ENCODE measurements at places on chromosomes 1 and 21. TPM values are rescaled to one million over a fixed set of nuclear protein-coding genes. Genes with fewer than 3 reads are reported as not detected.

The PADI2 gene
- 0.27 TPM for total RNA-seq

DNA sequence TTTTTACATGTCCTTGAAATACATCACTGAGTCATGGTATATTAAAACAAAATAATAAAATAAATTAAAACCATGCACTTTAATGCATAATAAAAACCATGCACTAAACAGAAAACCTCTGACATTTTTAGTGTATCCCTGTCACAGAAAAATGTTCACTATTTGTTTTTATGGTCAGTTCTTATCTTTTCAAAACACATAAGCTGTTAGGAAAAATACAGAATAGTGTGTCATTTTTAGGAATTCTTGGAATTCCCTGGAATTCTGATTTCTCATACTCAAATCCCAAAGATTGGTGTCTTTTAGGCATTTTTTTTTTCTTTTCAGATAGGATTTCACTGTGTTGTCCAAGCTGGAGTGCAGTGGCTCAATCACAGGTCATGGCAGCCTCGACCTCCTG, 25.1 kb upstream of the TINAGL1 start:
- DNase-seq = no peak

The HES5 gene
- total RNA-seq = 0.27 TPM

GRCh38 chr1:68093737-68094136, 43.3 kb upstream of the DIRAS3 start:
- DNase-seq = no peak

- no peak for DNase-seq
Measured at GRCh38 chr1:231049121-231049979, 9.3 kb upstream of the FAM89A start.

GRCh38 chr1:178781533-178782330, 56.7 kb downstream of the RALGPS2 start:
- DNase-seq = no peak

DNA sequence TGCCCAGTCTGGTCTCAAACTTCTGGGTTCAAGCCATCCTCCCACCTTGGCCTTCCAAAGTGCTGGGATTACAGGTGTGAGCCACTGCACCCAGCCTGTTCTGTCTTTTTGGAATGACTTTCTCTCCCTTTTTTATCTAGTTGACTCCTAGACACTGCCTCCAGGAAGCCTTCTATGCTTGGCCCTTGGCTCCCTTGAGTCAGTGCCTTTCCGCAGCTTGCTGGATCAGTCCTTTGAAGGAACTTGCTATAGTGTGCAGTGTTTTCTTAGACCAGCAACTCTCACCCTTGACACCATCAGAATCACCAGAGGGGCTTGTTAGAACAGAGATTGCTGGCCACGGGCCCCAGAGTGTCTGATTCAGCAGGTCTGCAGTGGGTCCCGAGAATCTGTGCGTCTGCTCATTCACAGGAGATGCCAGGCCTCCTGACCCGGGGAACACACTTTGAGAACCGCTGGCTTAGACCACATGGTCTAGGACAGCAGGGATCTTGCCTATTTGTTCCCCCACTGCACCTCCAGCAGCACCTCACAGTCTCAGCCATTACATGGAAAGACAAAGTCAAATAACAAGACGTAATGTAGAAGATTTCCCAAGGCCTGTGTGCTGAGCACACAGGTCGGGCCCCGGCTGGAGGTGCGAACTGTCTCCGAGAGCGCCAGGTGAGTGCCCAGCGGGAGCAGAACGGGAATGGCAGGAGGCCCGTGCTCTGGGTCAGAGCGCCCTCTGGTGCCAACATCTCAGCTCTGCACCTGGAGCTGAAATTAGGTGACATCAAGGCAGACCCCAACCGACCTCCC, 27.4 kb upstream of the CTPS1 start:
- DNase-seq = no peak

DNA sequence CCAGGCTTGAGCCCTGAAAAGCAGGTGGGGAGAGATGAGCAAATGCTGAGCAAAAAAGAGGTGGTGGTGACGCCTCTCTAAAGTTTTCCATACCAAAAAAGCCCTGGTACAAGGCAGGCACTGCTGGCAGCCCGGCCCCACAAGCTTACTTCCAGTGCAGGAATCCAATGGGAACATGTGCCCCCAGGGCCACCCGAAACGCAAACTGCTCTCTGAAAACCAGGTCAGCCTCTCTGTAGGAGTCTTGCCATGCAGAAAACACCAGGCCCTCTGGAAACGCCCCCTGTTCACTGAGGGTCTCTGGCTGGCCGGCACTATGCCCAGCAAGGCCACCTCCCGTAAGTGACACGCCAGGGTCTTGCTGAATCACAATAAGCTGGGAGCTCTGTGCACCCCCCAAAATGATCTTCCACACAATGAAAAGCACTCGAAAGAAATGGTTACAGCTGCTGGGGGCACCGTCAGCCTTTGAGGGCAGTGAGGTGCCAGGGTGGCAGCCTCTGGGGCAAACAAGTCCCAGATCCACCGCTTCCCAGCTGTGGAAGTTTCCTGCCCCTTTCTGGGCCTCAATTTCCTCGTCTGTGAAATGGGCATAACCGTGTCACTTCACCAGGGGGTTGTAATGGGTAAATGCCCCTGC, 170.5 kb downstream of the TOMM20 start:
- no peak for DNase-seq

- DNase-seq = no peak
Measured at GRCh38 chr1:57874418-57874877, 450.6 kb upstream of the DAB1 start.

The IFI16 gene
- total RNA-seq = 182 TPM

The IL23R gene
- total RNA-seq = not detected

The ZBTB21 gene
- 23.8 TPM for total RNA-seq

DNA sequence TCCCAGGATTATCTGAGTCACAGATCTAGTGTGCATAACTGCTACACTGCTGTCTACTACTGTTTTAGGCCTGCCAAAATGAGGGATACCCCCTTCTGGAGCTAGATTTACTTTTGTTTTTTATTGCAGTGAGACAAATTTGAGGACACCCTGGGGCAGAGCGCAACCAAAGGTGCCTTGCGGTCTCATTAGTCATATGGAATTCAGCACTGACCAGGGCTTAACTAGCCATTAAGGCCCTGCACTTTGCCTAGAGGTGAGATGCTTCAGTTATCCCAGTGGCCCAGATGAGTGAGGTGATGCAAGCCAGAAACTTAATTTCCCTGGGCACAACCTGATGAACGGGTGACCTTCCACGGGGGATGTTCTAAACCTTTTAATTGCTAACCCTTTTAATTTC, 998 bp upstream of the SPAG17 start:
- DNase-seq = no peak

The IRF6 gene
- total RNA-seq = 4.1 TPM

GRCh38 chr1:1240348-1240732, 6.2 kb downstream of the C1QTNF12 start:
- no peak for DNase-seq

- no peak for DNase-seq
Measured at GRCh38 chr21:42229676-42230075, 10.7 kb downstream of the ABCG1 start.

The BCAR3 gene
- total RNA-seq = 36.3 TPM

GRCh38 chr1:118563981-118564951, 379.2 kb upstream of the SPAG17 start:
- DNase-seq = no peak

The FCRL6 gene
- not detected for total RNA-seq

- DNase-seq = no peak
Measured at GRCh38 chr1:208222376-208223126, 21.6 kb downstream of the PLXNA2 start.

The CDC73 gene
- total RNA-seq = 61.2 TPM

DNA sequence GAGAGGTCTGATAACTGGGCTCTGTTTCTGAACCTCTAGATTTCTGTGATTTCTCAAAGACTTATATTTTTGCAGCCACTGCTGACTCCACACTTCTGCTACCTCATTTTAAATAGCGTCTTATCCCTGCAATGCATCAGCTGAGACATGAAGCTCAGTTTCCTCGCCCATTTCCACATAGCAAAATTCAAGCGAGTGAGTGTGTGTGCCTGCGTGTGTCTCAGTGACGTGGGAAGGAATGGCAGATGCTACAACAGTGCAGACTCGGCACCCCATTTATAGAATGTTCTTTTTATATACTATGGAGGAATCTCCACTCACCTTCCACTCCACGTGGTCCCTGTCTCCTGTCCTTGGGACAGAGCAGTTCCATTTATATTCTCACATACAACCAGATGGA, 35.7 kb downstream of the ZMYND12 start:
- no peak for DNase-seq

The CD5L gene
- 0.28 TPM for total RNA-seq

GRCh38 chr1:205748403-205749233, 1.4 kb downstream of the NUCKS1 start:
- DNase-seq = peak; percentile 43

DNA sequence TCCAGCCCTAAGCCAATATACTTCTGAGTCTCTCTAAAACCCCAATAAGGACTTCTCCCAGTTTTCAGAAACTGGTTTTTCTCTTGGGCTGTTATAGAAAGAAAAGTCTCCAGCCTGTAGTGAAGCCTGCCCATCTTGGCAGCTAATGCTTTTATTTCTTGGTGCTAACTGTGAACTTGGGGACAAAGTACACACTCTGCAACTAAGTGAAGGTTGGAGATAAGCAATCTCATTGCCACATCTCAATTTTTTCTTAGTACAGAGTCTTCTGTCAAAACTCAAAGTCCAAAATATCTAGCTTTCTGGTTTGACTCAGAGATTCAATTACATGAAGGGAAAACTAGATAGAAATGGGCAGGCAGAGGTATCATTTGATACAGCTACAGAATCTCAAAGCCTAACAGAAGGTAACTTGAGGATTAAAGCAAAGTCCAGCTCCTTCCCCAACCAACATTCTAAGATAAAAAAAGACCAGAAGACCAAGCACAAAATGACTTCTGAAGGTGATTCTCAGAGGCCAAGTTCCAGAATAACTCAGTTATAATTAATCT, 14.0 kb downstream of the AK2 start:
- DNase-seq = no peak

The LAX1 gene
- total RNA-seq = 0.54 TPM

The ETNK2 gene
- 24.5 TPM for total RNA-seq

The DDAH1 gene
- 30.5 TPM for total RNA-seq

The NBL1 gene
- total RNA-seq = 82.0 TPM

The TCHH gene
- total RNA-seq = 0.41 TPM

DNA sequence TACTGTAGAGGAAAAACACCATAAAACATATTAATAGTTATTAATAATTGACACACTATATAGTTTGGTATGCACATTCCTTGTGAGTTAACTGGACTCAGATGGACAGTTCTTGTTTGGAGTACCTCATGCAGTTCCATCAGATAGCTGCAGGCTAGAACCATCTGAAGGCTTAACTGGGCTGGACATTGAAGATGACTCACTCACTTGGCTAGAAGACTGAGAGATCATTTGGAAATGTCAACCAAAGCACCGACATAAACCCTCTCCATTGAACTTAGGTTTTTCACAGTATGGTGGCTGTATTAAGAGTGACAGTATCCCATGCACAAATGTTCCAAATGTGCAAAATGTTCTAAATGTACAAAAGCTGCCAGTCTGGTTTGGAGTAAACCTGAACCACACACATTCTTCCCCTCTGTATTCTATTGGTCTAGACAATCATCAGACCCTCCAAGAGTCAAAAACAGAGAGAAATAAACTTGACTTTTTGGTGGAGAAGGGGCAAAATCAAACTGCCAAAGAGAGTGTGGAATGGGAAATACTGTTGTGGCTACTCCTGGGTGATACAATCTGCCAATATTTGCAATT, 708.4 kb downstream of the KCNT2 start:
- DNase-seq = no peak

- DNase-seq = no peak
Measured at GRCh38 chr1:9883585-9884449, 26.3 kb downstream of the CTNNBIP1 start.

- DNase-seq = no peak
Measured at GRCh38 chr1:54885237-54885679, 1.7 kb downstream of the DHCR24 start.

GRCh38 chr1:236142253-236143103, at the start of gene GPR137B:
Gene GPR137B (plus strand): TSS chr1:236142539. CDS start chr1:236142623, 84 bp downstream.
- no peak for DNase-seq

GRCh38 chr1:224392411-224393249, 36.0 kb downstream of the CNIH4 start:
- no peak for DNase-seq

DNA sequence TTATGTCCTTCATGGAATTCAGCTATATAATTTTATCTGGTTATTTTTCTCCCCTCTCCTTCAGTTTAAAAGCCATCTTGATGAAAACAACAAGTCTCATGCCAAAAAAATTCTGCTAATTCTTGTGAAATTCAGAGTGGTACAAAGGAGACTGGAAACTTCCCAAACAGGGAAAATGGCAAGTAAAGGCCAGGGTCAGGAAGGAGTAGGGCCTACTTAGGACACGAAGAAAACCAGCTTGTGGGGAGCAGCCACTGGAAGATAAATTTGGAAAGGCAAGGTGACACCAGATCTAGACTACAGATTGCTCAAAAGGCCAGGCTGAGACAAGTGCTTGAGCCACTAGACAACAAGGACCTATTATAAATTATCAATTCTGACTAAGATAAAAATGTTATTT, 6.4 kb downstream of the TSTD1 start:
- DNase-seq = no peak

The INSRR gene
- not detected for total RNA-seq

- no peak for DNase-seq
Measured at GRCh38 chr1:90192408-90192807, 197.5 kb downstream of the ZNF326 start.

The UMODL1 gene
- total RNA-seq = not detected

The RHCE gene
- total RNA-seq = not detected

DNA sequence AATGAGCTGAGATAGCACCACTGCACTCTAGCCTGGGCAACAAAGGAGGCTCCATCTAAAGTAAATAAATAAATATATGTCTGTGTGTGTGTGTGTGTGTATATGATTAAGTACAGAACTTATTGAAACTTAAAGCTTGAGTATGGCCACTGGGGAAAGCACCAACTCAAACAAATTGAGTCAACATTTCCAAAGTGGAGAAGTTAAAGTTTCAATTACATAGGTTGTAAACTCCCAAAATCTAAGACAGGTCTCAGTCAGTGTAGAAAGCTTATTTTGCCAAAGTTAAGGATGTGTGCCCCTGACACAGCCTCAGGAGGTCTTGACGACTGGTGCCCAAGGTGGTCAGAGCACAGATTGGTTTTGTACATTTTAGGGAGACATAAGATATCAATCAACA, 458.9 kb upstream of the RGS18 start:
- DNase-seq = no peak

DNA sequence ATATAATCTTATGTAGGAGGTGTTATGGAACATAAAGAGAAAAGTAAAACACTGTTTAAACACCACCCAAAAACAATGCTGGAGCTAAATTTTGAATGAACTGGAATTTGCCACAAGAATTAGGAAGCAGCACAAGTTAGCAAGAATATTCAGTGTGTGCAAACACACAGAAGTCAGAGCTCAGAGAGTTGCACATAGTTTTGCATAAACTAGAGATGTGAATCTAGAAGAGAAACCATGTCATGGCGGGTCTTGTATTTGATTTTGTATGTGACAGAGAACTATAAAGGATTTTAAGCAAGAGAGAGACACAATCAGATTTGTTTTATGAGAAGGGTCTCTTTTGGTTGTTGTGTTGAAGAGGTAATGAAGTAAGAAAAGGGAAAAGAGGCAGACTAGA, 38.2 kb downstream of the SELENOF start:
- no peak for DNase-seq

- DNase-seq = no peak
Measured at GRCh38 chr1:231643071-231643934, 16.7 kb downstream of the DISC1 start.

- DNase-seq = no peak
Measured at GRCh38 chr1:244280859-244281258, 170.8 kb downstream of the ADSS2 start.

- no peak for DNase-seq
Measured at GRCh38 chr1:21175670-21176581, 771 bp downstream of the EIF4G3 start.

GRCh38 chr1:9852410-9853248, 28.9 kb upstream of the CLSTN1 start:
- no peak for DNase-seq
